ENCODE measurements at places on chromosomes 1 and 21.
A peak's percentile ranks its signal among the peaks of the same experiment; 100 is the strongest.

GRCh38 chr1:204065174-204065985, 7.5 kb upstream of the SOX13 start:
- no peak for DNase-seq

DNA sequence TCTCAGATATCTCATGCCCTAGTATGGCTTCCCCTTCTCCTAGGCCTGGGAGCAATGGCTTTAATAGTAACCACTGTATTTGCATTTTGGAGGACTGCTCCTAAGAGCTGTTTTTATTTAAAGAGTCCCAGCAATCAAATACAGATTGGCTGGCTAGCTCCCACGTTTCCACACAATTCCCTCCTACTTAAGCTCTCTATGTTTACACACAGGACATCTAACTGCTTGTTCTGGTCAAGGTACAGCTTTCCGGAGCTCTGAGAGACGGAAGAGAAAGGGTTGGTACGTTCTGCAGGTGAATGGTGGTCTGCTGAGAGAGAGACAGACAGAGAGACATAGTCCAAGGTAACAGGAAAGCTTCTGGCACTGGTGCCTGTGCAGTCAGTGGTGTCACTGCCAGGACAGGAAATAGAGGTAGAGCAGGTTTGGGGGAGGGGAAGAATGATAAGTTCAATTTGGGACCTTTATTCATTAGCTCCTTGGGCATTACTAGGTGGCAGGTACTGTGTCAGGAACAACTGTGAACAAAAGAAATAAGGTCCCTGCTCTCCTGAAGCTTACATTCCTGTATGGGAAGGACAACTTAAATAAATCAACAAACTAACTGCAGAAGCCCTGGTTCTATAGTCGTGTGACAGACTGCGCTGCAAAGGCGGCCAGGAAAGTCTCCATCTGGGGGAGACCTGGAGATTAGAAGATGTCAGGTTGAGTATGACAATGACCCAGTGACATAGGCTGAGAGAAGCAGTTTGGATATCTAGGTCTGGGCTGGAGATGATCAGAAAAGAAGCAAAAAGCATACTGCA, 1.2 kb upstream of the SLC25A33 start:
- no peak for DNase-seq

DNA sequence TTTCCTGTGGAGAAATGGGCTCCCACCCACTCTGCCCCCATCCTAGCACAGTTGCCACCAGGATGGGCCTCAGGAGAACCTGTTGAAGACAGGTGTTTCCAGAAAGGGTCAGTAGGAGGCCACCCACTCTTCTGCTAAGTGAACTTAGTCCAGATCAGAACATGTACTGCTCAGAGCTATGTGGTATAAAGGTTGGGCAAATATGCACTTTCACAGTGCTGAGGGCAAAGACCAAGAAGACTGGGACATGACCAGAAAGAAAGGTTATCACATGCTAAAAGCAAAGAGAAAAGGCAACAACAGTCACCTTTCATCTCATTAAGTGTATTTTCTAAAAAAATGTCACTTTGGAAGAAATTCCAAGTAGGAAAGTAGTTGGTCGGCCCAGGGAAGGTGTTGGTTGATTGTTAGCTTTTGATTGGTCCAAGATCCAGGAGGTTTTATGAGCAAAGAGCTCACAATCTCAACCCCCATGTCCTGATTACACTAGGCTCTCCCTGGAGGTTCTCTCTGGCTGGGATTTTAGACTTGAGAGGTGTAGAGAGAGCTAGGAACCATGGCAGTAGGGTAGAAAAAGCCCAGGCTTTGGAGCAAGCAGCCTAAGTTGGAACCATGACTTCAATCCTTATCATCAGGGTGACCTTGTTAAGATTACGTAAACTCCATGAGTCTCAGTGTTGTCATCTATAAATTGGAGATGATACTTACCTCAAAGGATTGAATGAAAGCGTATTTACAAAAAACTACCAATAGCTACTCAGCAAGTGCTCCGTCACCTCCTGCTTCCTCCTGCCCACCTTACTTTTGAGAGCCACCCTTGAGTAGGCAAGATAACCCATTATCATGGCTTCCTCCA, 102.6 kb downstream of the GLUL start:
- DNase-seq = no peak

DNA sequence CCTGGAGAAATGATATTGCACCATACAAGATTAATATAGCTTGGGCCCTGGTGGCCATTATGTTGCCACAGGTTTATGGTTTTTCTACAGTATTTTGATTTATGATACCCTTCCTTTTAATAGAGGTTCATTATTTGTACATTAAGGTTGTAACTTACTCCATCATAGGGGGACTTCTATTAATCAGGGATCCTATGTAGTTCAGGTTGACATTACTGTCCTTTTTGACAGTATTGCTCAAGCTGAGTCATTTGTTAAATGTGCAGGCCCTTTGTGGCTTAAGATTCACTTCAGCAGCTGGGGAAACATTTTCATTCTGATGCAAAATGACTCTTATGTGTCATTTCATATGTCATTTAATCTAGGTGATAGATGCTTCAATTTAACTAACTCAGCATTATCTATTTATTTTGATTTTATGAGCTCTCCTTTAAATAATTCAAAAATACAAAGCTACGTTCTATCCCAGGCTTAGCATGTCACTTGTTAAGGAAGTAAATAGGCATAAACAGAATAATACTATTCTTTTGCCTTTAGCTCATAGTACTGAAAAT, 686.9 kb upstream of the NCAM2 start:
- DNase-seq = no peak

GRCh38 chr1:212214325-212214724, 70.9 kb upstream of the PPP2R5A start:
- no peak for DNase-seq

DNA sequence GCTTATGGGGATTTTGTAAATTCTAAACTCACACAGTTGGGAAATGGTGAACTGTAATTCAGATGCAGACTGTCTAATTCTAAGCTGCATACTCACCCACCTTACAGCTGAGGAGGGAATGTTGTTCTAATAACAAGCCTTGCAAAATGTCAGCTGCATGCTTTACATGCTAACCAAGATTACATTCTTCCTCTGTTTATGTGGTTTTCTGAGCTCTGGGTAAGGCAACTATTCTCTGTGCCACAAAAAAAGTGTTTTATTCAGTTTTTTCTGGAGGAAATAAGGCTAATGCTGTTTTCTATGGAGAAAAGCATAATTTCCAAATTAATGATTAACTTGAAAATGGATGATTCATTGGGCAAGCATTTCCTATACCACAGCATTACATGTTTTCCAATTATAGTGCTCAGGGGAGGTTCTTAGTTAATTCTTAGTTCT, 64.9 kb downstream of the RGS13 start:
- no peak for DNase-seq

GRCh38 chr1:210438928-210439841, 110.5 kb downstream of the HHAT start:
- no peak for DNase-seq

- DNase-seq = no peak
Observed at GRCh38 chr21:34498623-34499022, 13.4 kb downstream of the KCNE1 start.

DNA sequence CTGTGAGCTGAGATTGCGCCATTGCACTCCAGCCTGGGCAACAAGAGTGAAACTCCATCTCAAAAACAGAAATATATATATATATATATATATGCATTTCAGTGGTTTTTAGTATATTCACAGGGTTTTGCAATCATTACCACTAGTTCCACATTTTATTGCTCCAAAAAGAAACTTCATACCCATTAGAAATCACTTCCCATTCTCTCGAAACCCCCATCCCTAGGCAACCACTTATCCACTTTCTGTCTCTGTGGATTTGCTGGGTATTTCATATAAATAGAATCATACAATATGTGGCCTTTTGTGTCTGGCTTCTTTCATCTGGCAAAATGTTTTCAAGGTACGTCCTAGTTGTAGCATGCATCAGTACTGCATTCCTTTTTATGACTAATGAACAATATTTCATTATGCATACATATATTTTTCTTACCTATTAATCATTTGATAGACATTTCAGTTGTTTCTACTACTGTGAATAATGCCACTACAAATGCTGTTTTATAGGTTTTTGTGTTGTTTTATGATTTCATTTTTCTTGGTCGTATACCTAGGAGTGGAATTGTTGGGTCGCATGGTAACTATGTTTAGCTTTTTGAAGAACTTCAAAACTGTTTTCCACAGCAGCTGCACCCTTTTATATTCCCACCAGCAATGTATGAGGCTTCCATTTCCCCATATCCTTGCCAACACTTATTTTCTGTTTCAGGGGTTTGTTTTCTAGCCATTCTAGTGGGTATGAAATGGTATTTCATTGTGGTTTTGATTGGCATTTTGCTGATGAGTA, 95.9 kb downstream of the PHTF1 start:
- DNase-seq = no peak

DNA sequence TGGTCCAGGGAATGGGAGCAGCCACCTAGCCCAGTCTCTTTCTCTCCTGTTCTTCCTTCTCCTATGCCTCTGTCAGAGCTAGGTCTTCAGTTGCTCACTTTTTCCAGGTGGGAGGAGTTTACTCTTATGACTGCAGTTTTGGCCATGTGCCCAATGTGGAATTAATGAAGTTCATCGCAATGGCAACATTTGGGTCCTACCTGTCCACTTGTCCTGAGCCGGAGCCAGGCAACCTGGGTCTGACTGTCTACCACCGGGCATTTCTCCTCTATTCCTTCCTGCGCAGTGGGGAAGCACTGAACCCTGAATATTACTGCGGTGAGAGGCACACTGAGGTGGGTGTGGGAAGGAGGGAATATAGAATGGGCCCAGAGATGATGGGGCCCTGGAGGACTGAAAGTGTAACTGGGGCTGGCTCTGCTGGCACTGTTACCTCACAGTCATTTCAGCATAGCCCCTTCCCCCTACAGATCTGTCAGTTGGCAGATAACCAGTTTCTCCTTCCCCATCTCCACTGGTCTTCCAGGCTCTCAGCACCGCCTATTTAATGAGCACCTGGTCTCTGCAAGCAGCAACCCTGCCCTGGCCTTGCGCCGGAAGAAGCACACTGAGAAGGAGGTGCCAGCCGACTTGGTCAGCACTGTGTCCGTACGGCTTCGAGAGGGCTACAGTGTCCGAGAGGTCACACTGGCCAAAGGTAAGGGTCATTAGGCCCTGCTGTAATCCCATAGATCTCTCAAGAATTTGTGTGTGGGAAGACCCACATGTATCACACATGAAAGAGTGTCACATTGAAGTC, 30.1 kb downstream of the SZT2 start:
- no peak for DNase-seq

GRCh38 chr1:119275145-119276134, 93.1 kb upstream of the HAO2 start:
- peak; percentile 26 for DNase-seq

DNA sequence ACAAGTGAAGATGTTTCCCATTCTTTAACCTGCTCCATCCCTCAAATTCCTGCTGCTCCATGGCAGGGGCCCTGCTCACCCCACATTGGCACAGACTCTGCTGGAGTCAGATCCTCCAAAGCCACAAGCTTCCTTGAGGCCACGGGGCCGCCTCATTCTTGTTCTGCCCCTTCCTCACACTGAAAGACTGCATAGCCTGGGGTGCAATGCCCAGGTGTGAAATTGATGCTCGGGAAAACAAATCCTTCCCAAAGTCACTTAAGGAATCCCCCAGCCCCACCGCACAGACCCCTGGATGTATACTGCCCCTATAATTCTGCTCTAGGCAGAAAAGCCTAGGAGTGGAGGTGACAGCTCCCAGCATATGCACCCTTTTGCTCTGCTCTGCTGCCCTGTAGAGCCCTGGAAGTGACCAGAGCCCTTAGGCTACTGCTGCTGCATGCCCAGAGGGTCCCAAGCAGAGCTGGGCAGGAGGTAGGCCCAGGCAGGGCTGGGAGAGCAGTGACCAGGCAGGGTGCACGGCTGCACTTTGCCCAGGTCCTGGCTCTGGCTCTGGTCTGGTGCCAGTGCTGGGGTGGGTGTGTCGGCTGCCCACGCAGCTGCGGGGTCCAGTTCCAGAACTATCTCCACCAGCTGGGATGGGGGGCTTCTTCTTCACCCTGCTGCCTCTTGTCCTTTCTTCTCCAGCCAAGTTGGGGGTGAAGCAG, 1.6 kb downstream of the HES2 start:
- no peak for DNase-seq

DNA sequence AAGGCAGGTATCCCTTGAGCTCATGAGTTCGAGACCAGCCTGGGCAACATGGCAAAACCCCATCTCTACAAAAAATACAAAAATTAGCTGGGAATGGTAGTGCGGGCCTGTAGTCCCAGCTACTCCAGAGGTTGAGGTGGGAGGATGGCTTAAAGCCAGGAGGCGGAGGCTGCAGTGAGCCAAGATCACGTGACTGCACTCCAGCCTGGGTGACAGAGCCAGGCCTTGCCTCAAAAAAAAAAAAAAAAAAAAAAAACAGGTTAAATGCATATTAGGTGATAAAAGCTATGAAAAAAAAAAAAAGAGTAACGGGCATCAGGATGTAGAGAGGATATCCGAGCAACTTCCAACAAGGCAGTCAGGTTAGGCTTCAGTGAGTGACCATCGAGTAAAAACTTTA, 2.8 kb upstream of the SRRM1 start:
- DNase-seq = no peak

- no peak for DNase-seq
Observed at GRCh38 chr1:62689524-62689923, 1.3 kb upstream of the DOCK7 start.

DNA sequence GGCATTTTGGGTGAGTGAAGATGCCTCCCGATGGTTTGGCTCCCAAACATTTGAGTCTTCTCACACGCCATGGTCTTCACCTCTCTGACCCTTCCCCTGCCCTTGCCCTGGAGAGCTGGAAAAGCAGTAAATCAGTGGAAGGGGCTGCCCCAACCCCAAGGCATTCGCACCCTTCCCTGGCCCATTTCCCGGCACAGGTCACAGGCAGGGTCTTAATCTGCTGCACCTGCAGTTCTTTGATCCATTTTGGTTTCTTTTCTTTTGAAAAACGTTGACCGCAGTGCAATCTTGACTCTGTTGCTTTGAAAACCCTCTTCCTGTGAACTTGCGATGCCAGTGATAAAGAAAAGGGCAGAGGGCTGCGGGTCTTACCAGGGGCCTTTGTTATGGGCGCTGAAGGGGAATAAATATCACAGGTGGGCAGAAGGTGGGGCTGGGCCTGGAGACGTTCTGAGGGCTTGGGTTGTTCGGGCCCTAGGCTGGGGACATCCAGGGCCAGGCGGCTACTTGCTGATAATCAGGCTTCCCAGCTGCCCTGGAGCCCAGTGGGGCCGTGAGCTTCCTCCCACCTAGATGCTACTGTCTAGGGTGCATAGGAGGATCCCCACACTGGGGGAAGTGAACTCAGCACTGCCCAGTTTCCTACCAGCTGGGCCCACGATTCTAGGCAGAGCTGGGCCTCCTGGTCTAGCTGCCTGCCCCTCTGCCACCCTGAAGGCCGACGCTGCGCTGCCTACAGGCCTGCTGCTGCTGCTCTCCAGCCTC, 38.6 kb upstream of the EPS8L3 start:
- DNase-seq = peak; percentile 65

- no peak for DNase-seq
Observed at GRCh38 chr1:210367566-210367965, 38.9 kb downstream of the HHAT start.

GRCh38 chr1:202968895-202969295, 1.8 kb upstream of the CYB5R1 start:
- DNase-seq = peak; percentile 46

All from CD4-positive, alpha-beta T cell treated with Interleukin-15 for 4 hours (primary cell).